HAP-1 (cell line): ENCODE measurements at places on chromosomes 5 and 9.

DNA sequence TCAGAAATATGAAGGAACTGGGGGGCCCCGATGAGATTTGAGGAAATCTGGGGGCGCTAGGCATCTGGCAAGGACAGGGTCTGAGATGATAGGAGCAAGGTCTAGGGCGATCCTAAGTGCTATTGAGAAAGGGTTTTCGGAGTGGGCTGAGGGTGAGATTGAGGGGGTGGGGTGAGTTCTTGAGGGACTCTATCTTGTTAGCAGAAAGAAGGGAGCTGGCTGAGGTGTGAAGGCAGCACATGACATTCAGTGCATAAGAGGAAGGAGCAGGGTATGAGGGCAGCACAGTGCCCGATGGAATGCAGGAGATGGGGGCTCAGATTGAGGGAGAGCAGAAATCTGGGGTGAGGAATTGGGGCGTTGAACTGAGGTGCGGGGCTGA, 640 bp downstream of the TRIM32 start:
- DNase-seq: no peak

DNA sequence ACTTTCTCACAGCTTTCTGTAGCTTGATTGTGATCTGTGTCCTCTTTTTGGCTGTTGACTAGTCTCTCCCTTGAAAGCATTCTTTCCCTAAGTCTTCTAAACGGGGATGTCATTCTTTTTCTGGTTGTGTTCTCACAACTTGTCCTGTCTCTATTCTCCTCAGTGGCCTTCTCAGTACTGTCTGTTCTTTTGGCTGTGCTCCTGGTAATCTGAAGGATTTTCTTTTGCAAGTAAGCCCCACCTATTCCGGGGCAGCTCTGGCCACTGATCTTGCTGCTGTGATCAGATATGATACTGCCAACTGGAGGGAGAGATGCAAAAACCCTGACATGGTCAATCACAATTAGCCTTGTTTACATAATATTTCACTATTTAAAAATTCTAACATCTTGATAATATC, 172.2 kb downstream of the CDC42SE2 start:
- DNase-seq: no peak

- DNase-seq: no peak
These were observed 53.5 kb downstream of the RGS3 start for GRCh38 chr9:113516840-113517577.

DNA sequence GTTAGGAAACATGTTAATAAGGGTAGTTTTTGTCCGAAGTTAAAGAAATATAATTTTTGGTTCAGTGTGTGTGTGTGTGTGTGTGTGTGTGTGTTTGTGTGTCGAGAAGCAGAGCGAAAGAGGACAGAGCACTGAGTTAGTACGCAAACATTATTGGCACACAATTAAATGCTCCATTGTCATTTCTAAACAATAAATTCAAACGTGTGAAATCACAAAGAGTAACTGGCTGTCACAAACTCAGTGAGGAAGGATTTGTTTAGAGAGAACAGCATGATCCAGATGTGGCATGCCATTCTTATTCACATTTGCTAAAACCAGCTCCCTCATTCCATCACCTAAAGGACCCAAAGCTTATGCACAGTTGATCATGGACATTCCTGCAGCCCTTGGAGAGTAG, 970.8 kb downstream of the DTWD2 start:
- no peak for DNase-seq

GRCh38 chr5:107293541-107294210, 377.1 kb downstream of the EFNA5 start:
- DNase-seq: no peak

- no peak for DNase-seq
These were observed 274.3 kb downstream of the ISL1 start for GRCh38 chr5:51657340-51658240.

GRCh38 chr9:35976726-35977125, 18.8 kb upstream of the OR2S2 start:
- DNase-seq: no peak

DNA sequence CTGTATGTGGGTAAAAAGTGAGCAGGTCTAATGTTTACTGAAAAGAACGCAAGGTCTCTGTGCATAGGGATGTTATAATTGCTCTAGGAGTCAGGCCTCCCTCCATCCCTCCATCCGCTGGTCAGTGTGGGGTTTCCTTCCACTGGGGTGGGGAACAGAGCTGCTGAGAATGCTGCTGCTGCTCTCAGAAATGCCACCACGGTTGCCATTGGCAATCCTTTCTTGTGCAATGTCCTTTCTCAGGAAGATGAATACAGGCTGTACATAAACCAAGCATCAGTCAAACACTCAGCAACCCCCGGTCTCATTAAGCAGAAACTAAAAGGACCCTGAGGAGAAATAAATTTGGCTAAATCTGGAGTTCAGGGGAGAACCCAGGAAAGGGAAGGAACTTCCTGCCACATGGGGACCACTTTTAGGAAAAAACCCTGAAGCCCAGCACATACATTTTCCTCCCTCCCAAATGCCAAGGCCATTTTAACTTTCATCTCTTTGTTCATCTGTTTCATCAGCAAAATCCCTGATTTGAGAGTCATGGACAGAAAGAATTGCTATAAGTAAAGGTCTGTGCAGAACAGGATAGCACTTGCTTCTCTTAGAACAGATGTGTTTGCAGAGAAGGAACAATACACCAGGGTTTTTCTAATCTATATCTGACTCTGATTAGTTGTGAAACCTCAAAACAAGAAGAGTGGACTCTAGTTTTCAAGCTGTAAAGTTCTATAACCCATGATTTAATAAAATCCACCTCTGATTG, 70.4 kb upstream of the SLC1A3 start:
- no peak for DNase-seq

- no peak for DNase-seq
These were observed 911 bp downstream of the ABLIM3 start for GRCh38 chr5:149141957-149142851.

DNA sequence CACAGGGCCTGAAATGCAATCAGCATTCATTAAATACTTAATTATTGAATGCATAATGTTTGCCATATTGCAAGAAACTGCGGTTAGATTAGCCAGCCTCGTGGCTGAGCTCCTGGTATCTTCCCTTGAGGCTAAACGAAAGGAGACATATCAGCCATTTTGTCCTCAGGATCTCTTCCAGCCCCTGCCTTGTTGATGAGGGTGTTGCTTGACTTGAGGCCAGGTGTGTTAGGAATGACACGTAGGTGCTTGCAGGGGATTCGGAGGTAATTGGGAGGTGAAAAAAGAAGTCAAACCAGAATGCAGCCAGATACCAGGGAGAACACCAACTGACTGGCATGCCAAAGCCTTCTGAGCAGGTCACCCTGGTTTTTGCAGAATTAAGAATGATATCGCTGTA, 12.5 kb downstream of the SH3RF2 start:
- DNase-seq: no peak

- no peak for DNase-seq
These were observed 153.2 kb upstream of the MVB12B start for GRCh38 chr9:126173401-126173800.

DNA sequence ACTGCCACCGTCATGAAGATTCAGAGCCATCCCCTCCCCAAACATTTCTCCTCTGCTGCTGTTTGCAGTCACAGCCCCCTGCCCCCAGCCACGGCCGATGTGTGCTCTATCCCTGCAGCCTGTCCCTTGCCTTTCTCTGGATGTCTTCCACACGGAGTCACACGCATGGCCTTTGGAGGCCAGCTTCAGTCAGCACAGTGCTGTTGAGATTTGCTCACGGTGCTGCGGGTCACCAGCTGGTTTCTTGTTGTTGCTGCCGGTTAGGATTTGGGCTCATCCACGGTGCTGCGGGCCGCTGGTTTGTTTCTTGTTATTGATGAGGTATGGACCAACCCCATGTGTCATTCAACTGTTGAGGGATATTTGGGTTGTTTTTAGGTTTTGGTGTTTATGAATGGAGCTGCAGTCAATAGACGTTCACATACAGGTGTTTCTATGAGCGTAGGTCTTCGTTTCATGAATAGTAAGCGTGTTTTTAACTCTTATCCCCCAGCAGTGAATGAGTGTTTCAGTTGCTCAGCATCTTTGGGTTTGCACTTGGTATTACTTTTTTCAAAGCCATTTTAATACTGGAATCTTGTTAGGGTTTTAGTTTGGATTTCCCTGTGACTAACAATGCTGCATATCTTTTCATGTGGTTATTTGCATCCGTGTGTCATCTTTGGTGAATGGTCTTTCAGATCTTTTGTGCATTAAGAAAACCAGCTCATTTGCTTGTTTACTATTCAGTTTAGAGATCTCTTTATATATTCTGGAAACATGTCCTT, 57.6 kb downstream of the AHRR start:
- DNase-seq: no peak

DNA sequence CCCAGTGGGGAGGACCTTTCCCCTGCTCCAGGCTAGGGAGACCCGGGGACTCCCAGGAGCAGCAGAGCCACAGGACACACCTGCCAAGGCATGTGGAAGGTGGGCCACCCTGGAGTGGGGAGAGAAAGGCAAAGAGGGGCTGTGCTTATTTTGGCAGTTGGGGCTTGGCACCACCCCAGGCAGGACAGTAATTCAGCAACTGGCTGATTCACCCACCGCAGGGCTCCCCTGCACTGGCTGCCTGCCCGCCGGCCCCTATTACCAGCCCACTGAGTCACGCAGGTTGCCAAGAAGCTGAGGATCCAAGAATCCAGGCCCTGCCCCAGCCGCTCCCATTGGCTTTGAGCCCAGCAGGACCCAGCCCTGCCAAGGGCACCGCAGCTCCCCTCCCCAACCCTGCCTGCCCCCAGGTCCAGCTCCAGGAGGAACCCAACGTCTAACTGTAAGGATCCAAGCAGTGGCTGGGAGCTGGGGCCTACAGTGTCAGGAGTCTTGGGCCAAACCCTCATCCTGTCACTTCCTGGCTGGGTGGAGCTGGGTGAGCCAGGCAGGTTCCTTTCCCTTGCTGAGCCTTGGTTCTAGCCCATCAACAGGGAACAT, 14.2 kb upstream of the RALGDS start:
- no peak for DNase-seq

DNA sequence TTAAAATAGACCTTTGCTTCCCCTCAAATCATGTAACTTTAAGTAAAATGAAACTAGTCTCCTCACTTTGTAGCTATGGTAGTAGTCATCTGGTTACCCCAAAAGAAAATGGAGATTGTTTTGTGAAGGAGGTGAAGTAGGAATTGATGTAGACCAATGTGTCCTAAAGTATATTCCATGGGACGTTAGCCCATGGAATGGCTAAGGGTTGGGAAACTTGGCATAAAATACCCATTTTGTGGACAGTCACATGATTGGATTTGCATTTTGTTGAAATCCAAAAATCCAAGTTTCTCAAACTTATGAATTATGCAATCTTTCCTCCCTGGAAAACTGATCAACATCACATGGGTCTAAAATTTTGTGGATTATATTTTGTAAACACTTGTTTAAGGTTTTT, 290.6 kb downstream of the OSTF1 start:
- no peak for DNase-seq

GRCh38 chr5:74433896-74434829, 206.4 kb downstream of the ENC1 start:
- DNase-seq: no peak

- DNase-seq: no peak
These were observed 133.0 kb downstream of the GNA14 start for GRCh38 chr9:77514886-77515711.

DNA sequence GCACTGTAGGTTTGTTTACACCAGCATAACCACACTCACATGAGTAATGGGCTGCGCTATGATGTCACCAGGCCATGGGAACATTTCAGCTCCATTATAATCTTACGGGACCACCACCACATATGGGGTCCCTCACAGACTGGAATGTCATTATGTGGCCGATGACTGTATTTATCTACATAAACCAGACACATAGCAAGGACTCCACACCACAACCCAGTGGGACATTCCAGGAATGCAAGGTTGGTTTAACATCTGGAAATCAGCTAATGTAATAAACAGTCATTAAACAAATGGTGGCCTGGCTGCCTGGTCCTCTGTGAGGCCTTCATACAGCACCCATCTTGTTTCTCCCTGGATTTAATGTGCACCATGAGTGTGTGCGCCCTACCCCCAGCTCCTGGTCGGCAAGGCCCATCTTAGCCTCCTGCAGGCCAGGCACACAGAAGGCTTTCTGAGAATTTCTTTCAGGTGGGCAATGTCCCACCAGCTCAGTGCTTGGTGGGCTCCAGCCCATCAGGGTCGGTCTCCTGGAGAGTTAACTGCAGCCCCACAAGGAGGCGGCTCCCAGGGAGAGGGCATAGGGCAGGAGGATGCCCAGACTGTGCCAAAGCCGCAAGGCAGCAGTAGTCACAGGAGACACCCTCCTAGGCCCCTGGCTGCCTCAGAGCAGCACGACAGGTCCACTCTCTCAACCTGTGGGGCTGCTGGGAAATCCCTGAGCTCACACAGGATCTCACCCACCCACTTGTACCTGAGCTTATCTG, 35.9 kb upstream of the SARDH start:
- DNase-seq: no peak

DNA sequence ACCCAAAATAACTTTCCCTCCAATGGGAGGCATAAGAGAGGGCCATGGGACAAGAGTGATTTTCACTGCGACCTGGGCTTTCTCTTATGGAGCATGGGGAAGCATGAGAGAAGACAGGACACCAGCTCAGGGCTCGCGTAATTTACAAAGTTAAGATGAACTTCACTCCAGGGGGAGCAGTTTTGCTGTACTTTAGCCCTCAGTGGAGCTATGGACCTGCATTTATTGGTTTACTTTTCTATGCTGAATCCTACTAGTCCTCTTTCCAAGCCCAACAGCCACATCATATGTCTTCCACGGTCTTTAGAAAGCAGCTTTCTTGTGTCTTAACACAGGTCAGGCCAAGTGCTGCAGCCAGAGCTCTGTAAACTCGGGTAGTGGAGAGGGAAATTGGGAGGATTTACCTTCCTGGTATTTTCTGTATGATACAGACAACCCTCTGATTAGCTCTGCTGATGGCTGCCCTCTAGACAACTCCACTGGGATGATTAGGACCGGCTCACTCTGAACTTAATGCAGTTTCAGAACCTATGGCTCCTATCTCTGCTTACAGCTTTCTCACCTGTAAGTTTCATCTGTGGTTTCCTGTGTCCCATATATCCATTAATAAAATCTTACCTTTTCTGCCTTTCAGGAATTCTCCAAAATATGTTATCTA, 581.0 kb upstream of the RORB start:
- no peak for DNase-seq

- DNase-seq: no peak
These were observed 17.9 kb upstream of the EGFL7 start for GRCh38 chr9:136644593-136645351.

DNA sequence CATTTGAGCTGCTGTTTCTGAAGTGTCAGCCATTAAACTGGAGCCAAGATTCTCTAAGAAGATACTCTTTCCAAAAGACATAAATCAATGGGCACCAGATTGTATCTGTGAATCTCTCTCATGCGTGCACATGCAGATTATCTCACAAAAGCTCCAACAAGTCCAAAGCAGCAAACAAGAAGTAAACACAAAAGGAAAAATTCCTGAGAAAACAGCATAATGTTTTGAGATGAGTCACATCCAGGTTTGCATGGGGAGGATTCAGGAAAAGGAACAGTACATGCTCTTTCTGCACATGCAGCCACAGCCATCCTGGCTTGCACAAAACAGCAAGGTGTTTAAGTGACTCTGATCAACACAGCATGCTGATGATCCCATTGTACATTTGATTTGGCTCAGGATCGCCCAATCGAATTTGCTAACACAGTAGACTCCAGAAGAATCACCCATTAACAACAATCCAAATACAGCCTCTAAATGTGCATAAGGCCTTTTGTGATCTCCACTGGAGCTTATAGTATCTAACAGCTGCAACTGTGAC, 143.1 kb downstream of the ELAVL2 start:
- DNase-seq: peak; percentile 10

- DNase-seq: no peak
These were observed 14.2 kb upstream of the LARP1 start for GRCh38 chr5:154740957-154741356.

- DNase-seq: no peak
These were observed 34.7 kb upstream of the ADRB2 start for GRCh38 chr5:148791696-148792095.

GRCh38 chr5:41600731-41601130, 90.3 kb upstream of the PLCXD3 start:
- no peak for DNase-seq
